Thyroid gland (tissue), 4 donors: ENCODE measurements at places on chromosomes 6 and 20.

GRCh38 chr6:15829156-15829555 is 166.3 kb upstream of the DTNBP1 start:
- DNase-seq: no peak

- peak; percentile 17 for DNase-seq
Measured at GRCh38 chr20:19921284-19921793, 95.8 kb upstream of the NAA20 start.

DNA sequence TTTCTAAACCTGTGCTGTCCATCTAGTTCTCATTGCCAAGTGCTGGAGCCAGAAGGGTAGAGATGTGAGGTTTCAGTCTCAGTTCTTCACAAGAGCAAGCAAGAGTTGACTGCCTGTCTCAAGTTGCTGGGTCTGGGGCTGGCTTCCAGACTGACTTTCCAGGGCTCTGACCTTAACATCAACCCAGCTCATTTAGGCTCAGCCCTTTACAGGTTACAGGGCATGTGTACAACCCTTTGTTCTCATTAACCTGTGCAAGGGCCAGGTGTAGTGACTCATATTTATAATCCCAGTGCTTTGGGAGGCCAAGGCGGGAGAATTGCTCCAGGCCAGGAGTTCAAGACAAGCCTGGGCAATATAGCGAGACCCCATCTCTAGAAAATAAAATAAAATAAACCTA is 30.6 kb downstream of the FITM2 start:
- no peak for DNase-seq

DNA sequence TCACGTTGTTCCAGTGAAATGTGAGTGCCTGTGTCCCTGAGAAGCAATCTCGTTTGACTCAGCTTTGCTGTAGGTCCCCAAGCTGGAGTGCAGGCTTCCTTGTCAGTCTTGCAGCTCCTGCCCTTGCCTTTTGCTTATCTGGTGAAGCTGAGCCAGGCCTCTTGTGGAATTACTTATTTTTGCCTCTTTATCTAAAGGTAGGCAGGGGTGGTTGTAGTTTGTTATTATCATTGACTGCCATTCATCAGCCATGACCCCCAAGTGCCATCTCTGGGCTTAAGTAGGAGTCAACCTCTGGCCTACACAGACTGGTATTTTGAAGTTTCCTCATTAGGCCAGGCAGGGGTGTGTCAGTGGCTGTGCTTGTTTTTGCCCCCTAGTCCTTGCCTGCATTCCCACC is 2.1 kb downstream of the TMEM14B start:
- DNase-seq: peak; percentile 30

- peak; percentile 2 for DNase-seq
Measured at GRCh38 chr6:81995548-81996289, 243.2 kb upstream of the TENT5A start.

DNA sequence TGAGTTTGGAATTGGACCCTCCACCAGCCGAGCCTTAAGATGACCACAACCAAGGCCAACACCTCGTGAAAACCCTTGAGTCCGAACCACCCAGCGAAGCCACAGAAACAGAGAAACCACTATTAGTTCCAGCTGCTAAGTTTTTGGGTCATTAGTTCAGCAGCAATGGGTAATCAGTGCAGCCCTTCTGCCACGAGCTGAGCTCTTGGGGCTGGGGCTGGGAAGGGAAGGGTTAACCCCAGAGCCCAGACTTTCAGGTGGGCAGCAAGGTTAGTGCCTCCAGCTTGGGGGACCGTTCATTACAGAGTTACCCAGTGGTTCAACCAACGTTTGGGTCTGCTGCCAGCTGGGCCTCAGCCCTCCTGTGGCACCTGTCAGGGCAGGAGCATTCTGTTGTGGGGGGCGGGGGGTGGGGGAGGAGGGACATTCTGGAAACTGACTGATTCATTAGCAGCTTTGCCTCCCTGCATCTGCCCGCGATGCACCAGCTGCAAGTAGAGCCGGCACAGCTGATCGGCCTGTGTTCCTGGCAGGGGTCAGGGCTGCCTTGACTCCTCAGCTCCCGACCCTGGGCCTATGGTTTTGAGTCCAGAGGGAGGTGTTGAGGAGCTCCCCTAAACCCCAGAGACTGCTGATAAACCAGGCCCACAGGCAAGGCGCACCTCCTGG is 52.7 kb downstream of the TGM2 start:
- no peak for DNase-seq

DNA sequence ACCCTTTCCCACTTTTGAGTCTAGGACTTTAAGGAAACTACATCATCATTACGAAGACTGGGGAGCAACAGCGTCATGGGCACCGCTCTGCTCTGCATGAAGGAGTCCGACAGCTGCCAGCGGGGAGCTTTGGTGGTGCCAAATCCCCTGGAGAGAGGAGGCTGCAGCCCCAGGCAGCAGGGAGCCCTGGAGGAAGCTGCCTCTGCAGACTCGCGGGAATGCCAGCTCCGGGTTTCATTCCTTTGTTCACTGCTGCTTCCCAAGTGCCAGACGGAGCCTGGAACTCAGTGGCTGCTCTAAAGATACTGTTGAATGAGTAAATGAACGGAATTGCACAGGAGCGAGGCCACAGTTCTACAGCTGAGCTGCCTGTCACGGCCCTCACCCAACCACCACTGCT is 196.5 kb upstream of the THBS2 start:
- DNase-seq: no peak

DNA sequence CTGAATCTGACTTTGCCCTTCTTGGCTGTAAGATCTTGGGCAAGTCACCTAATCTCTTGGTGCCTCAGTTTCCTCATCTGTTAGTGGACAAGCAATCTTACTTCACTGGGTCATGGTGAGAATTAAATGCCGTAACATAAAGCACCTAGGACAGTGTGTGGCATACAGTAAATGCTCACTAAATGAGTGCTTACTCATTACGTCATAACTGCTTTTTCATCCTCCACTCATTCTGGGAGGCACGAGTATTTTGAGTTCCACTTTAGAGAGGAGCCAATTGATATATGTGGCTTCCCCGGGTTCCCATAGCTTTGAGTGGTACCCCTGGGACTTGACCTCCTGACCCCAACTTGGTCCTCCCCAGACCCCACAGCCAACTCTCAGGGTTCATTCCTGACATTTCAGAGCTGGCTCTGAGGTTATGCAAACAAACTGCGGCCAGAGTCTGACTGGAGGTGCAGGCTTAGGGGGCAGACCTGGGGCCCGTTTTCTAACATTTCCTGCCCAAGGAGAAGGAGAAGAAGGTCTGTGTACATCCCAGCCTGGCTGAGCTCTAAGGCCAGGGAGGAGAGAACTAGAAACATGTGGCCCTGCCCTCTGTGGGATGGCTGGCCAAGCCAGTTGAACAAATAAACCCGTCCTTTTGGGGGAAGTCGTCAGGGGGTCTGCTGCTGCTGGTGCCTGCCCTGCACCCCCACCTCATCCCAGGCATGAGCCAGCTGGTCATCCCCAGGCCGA is 5.8 kb downstream of the ANGPT4 start:
- DNase-seq: no peak

- peak; percentile 76 for DNase-seq
Measured at GRCh38 chr20:21235484-21236445, 67.4 kb upstream of the XRN2 start.

DNA sequence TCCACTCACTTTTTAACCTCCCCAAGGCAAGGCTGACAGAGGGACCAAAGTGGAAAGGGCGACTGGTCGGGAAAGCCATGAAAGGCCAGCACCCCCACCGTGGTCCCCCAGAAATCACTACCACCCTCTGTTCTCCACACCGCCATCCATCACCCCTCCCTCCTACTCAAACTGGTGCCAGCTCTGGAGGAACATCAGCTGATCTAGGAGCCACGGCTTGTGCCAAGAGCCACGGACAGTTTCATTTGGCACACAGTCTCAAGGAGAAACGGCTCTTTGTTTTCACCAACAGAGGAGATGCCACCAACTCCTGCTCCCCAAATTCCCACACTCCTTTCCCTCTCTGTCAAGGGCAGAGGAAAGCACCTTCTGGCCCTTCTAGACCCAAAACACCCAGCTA is 26.0 kb downstream of the TBC1D7 start:
- DNase-seq: no peak
